Progenitor cell of endocrine pancreas (in vitro differentiated cells): ENCODE measurements at places on chromosomes 1 and 21. TPM values are rescaled to one million over a fixed set of nuclear protein-coding genes. Genes with fewer than 3 reads are reported as not detected.

DNA sequence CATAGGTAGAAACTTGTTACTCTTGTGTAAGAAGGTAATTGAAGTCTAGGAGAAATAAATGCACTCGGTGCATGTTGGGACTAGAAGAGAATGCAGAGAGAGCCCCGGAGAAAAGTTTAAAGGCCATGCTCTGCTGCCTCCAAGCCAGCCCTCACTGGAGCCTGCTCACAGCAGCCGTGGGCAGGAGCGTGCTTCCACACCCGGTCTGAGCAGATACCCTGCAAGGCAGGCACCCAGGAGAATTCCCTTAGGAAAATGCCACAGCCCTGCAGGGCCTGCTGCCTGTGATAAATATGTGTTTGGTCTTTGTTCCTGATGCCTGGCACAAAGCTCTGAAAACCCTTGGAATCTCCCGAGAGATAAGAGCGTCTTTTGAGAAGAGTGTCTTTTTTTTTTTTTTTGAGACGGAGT lies 22.8 kb downstream of the C2CD2 start:
- DNase-seq: no peak

DNA sequence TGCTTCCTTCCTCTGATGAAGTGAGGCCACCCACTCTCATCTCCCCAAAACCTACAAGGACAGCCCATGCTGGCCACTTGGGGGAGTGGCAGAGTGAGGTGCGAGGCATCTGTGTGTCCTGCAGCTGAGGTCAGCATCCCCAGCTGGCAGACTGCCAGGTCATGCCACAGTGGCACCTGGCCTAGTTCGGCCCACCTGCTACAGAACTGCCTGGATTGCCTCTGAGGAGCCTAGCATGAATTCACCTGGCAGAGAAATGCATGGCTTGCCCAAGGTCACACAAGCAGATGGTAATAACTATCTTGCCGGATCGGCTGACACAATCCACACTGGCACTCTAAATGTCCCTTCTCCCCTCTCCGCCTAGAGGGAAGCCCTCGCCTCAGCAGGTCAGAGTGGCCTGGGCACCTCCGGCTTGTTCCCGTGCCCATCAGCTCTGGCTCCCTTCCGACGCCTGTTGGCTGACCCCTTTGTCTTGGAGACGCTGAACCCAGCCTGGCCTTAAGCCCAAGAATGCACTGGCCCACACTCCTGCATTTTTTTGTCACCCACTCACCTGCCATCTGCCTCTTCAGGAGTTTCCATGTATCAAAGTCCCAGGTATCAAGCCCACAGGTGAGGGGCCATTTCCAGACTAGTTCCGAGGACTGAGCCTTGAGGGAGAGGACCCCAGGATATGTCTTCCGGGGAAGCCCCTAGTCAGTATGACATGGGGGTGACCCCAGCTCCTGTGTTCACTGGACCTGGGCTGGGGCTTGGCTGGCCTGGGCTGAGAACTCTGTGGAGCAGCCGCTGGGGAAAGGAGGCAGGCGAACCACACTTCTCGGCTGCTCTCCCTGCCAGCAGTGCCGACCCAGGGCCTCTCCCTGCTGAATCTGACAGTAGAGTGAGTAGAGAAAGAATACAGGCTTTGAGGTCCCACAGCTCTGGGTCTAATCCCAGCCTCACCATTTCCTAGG lies 21.7 kb downstream of the ECE1 start:
- DNase-seq: no peak

DNA sequence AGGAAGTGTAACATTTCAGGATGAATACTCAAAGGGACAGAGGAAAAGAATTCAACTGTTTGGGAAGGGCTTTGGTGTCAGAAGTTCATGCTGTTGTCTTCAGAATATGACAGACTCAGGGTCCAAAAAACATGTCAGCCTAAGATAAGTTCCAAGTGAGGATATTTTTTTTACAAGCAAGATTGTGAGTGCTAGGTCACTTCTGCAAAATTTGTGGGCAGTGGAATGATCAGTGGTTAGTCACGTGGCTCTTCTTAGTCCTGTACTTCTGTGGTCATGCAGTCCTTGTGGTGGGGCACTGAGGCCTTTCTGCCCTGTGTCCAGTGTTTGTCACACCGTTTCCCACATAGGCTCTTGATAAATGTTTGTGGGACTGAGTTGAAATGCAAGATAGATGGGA lies 5.2 kb downstream of the RGL1 start:
- no peak for DNase-seq

DNA sequence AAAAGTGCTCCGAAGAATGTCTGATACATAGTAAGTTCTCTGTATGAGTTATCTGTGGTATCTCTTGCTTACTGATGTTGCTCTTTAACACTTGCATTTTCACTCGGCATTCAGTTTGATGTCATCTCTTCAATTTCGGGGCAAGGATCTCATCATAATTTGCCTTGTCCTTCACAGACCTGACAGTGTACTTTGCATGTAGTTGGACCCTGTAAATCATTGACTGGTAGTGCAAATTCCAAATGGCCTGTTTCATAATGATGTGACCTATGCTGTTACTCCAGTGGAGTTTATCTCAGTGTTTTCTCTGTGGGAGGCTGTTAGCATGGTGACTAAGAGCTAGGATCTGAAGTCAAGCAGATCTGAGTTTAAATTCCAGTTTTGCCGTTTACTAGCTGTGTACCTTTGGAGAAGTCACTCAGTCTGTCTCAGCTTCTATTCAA lies 34.2 kb upstream of the ABCD3 start:
- no peak for DNase-seq

DNA sequence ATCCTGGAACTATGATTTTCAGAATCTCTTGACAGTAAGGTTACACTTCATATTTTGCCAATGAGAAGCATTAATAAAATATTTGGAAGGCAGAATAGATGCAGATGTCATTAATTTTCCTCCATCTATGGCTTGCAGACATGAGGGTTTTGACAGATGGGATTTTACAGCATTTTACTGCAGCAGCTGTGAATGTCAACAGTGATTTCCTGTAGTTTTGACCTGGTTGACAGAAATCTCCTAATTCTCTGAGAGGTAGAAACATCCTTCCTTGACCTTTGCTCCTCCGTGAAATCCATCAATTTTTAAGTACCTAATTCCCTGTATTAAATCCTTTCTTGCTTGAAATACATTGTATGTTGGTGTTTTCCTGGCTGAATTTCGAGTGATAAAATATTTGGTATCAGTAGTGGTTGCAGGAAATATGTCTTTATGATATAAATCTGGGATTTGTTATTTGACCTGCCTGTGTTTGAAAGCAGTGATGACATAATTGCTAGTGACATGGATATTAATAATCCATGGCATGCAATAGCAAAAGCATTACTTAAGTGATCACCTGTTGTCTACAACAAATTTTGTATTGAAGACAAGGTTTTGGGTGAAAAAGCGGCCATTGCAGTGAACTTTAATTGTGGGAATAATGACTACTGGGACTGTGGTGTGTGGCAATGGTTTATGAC lies 73.9 kb downstream of the HLX start:
- no peak for DNase-seq

- DNase-seq: no peak
Observed at GRCh38 chr1:205441716-205442050, 14.2 kb downstream of the BLACAT1 start.

DNA sequence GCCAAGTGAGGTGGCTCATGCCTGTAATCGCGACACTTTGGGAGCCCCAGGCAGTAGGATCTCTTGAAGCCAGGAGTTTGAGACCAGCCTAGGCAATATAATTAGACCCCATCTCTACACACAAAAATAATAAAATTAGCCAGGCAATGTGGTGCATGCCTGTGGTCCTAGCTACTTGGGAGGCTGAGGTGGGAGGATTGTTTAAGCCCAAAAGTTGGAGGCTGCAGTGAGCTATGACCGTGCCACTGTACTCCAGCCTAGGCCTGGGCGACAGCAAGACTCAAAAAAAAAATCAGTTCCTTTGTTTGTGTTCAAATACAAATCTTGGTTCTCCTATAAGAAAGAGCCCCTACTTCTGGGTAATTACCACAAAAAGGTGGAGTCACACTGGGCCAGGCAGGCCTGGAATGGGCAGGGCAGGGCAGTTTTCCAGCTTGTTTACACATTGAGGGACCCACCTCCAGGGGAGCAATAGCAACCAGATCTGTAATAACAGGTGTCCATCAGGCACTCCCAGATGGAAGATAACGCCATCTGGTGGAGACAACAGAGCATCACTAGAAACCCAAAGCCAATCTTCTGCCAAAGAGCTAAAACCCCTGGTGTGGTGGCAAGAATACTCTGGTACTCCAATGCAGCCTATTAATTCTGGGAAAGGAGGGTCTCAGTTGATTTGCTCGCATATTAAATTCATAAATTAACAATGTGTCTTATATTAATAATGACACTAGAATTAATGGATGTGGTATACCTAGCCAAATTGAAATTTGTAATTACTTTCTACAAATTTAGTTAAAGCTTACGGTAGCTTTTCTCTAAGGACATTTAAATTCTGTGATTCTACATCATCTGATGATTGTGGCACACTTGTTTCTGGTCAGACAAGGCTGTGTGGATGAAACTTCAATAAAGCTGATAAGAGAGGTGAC lies 13.2 kb downstream of the PPP1R15B start:
- DNase-seq: peak; percentile 37

DNA sequence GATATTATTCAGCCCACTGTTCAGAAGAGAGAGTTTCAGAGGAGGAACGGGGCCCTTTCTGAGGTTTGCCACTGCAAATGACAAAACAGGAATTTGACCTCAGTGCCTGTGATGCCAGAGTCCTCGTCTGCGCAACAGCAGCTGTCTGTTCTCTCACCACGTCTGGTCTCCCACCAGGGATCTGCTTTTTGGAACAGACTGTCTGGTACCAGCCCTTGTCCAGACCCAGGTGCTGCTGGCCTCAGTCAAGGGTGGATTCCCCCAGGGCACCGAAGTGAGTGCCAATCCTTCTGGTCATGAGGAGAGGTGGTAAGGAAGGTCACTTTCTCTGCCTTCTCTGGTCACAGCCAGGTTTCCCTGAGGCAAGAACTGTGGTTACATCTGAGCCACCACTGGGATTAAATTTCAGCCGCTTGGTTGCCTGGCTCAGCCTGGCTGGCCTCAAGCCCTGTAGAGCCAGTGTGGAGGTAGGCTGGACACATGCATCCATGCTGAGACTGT lies 2.3 kb upstream of the BCAN start:
- DNase-seq: no peak

GRCh38 chr1:85196358-85196757 lies 4.5 kb downstream of the SYDE2 start:
- no peak for DNase-seq

GRCh38 chr21:15363921-15364320 lies 299.1 kb upstream of the NRIP1 start:
- no peak for DNase-seq

- no peak for DNase-seq
Observed at GRCh38 chr21:37496972-37497371, 130.4 kb downstream of the DYRK1A start.

DNA sequence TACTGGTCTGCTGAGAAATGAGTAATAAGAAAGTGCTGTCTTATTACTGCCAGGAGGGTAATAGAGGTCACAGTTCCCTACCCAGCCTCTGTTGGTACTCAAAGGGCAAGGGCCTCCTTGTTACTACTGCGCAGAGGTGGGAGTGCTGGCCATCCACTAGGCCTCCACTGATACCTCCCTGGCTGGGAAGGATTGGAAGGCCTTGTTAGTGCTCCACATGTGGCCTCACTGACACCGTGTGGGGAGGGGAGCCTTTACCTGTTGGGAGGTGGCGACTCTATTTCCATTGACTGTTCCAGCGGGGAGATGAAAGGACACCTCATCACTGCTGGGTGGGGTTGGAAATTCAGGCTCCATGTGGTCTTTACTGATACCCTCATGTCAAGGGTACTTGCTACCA lies 57.8 kb upstream of the USP24 start:
- DNase-seq: no peak

- DNase-seq: no peak
Observed at GRCh38 chr1:117215733-117216462, 5.2 kb upstream of the VTCN1 start.

Gene CLIC6
- total RNA-seq: 14.1 and 16.3 TPM in 2 replicates

Gene S1PR1
- 0.89 and 1.1 TPM in 2 replicates for total RNA-seq

Gene GMEB1
- 18.5 and 18.8 TPM in 2 replicates for total RNA-seq

Gene FUCA1
- total RNA-seq: 18.1 and 18.8 TPM in 2 replicates

Gene CD1E
- not detected in 2 replicates for total RNA-seq

Gene KLHDC7A
- total RNA-seq: 0.96 and 1.6 TPM in 2 replicates
